ENCODE measurements at places on chromosomes 3 and 15.
A peak's percentile ranks its signal among the peaks of the same experiment; 100 is the strongest.

DNA sequence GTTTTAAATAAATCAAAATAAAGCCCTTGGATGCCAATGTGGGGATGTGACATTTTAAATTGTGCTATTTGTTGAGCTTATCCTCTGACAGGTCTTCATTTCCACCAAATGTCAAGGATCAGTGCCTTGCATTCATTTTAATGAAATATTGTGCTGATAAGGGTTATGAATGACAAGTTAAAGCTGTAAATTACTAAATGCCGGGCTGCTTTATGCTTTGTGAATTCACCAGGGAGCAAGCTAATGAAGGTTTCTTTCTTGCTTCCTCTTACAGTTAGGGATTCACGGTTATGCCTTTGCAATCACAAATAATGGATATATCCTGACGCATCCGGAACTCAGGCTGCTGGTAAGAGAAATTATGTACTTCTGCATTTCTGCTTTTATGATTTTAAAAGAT lies 81.7 kb downstream of the LRTM1 start:
- DNase-seq, result no peak

GRCh38 chr3:124558991-124559845 lies 171.0 kb upstream of the UMPS start:
- no peak for DNase-seq

DNA sequence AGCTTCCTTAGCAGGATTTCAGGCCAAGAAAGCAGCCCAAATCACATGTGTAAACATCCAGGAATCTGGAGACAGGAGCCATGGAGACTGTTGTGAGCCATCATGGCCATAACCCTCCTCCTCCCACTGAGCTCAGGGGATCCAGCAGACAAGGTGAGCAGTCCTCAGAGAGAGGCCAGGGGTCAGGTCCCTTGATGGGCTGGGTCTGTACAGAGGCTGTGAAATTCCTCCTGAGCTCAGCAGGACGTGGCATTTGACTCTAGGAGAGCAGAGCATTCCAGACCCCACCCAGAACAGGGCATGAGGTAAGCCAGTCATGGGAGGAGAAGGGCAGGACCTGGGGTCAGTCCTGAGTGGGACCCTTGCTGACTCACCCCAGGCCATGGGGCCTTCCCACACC lies 67.0 kb upstream of the ACAN start:
- DNase-seq, result no peak

- no peak for DNase-seq
Measured at GRCh38 chr15:35850284-35850683, 304.3 kb upstream of the DPH6 start.

GRCh38 chr3:109269577-109270275 lies 46.6 kb downstream of the DPPA2 start:
- no peak for DNase-seq

GRCh38 chr15:46660096-46660842 lies 1025.4 kb downstream of the SQOR start:
- DNase-seq, result no peak

GRCh38 chr3:48404440-48405342 lies 25.2 kb downstream of the PLXNB1 start:
- DNase-seq, result no peak

DNA sequence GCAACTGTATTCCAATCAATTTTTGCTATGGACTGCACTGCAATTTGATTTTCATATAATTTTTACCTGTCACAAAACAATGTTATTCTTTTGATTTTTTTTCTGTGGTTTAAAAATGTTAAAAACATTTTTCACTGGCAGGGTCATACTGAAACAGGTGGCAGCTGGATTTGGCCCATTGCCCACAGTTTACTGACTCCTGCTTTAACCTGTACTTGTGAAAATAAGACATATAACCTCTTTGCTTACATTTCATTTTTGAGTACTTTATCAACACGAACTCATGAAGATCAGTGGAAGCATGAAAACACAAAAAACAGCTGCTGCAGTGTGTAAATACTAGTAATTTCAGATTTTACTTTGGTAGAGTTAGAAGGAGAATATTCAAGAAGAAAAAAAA lies 313.1 kb downstream of the WDR72 start:
- no peak for DNase-seq

DNA sequence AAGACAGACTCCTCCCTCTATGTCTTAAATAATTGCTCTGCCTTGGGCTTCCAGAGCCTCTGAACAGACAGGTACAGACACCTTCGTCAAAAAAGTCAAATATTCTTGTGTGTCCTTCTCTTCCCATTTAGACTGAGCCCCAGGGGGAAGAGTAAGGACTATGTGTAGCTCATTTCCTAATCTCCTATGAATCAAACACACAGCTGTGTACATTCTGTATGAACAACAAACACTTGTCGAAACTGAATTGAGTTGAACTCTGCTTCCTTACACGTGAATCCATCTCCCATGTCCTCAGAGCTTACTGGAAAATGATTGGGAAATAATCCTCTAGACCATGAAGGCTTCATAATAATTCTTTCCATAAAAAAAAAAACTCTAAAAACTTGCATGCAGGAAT lies 80.8 kb downstream of the MOBP start:
- no peak for DNase-seq

DNA sequence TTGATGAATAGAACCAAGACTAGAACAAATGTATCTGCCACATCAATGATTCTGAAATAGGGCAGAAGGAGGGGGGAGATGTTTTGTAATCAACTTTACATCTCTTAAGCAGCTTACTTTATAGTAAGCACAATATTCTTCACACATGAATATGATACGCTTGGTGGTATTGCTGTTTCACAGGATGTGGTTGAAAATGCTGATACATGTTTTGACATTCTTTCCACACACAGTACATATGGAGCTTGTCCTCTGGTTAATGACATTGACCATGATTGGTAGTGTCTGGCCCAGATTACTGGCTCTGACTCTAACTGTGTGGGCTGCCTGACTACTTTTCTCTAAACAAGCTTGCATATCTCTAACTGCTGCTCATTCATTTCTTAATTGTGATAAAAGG lies 168.9 kb downstream of the KLHL25 start:
- no peak for DNase-seq

GRCh38 chr3:28612232-28612631 lies 263.6 kb upstream of the AZI2 start:
- DNase-seq, result no peak

GRCh38 chr3:66269411-66269810 lies 48.6 kb downstream of the SLC25A26 start:
- DNase-seq, result no peak

GRCh38 chr3:128945041-128945877 lies 48.6 kb downstream of the CFAP92 start:
- DNase-seq, result no peak

- no peak for DNase-seq
Measured at GRCh38 chr3:17967953-17968607, 225.6 kb upstream of the TBC1D5 start.

- no peak for DNase-seq
Measured at GRCh38 chr15:48560321-48561051, 85.0 kb downstream of the FBN1 start.

DNA sequence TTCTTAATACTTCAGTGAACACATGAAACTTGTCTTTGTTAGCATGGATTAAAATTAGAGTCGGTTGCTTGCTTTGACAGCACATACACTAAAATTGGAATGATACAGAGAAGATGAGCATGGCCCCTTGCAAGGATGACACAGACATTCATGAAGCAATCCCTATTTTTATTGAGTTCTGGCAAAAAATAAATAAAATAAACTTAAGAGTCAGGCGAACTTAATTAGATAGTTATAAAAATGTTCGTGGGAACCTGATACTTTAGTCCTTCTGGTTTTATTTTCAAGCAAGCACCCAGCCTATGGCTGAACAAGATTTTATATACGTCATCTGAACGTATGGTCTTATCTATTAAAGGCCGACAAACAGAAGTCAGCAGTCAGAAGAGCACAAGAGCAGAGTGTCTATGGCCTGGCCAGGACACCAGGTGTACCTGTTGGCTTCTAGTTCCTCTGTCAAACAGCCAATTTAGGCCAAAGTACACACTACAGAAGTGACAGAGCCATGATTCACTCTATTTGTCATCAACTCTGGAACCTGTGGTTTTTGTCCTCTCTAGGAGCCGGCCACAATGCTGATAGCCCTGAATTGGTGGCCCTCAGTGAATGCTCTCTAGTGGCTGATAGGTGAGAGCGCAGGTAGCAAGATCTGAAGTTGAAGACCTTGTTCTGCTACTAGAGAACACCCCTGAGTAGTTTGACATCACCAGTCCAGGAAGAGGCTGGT lies 64.3 kb downstream of the LEO1 start:
- DNase-seq, result no peak

DNA sequence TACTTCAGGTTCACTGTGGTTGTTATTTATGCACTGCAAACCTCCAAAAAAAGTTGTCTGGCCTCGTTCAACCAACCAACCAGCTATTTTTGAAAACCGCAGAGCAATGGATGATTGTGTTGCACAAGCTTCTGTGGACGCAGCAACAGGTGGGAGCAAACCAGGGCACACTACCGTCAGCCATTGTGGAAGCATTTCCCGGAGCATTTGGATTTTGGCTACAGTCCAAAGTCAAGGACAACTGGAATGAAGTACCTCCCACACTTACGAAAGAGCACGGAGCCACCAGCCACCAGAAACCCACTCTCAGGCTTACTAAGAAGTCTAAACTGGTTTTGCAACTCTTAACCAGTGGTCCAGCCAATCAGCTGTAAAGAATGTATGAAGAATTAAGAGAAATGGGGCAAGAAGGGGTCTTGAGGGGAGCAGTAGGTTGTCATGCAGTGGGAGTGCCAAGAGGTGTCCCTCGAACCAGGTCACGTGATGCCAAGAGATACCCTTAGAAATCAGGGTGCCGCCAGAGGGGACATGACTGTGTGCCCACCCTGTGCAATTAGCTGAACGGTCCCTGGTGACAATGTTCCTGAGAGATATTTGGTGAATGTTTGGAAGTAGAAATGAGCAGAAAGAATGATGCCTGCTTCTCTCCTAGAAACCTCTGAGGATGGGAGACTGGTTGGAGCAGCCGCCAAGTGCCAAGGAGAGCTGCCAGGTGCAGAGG lies 68.9 kb upstream of the PCSK6 start:
- DNase-seq, result peak; percentile 15

DNA sequence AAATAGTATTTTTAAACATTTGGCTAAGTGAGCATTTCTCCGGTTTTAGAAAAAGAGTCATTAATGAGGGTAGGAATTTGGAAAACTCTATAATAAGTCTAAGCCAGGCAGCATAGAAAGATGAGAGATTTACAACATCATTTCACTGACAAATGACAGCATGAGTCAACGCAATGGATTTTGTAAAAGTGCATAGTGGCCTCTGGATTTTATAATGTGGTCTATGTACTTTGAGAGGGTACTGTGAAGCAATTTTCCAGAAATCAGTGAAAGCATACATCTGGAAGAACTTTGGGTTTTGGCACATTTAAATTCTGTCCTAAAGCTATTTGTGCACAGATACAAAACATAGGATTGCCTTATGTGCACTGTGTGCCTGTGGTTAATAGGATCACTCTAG lies 130.8 kb upstream of the CCNL1 start:
- no peak for DNase-seq

DNA sequence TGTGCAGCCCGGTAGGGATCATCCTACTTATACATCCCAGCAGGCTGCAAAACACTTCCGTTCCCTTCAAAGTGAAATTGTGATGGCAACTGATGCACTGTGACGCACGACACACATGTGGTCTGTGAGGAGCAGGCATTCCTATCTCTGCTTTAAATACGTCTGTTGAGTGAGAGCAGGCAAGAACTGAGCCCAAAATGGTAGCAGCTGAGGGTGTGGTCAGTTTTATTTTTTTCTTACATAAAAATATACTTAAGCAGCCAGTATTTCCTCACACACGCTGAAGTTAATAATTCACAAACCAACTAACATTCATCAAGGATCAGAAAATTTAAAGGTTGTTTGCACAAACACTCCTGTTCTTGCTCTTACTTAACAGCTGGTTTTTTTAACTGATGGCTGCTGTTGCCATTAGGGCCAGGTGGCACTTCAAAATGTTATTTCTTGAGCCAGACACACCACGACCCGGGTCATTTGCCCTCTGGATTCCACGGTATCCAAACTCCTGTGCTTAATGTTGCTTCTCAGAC lies 23.9 kb downstream of the LRIG1 start:
- no peak for DNase-seq

GRCh38 chr15:69532066-69532465 lies 79.4 kb downstream of the RPLP1 start:
- DNase-seq, result no peak

GRCh38 chr3:149507491-149508324 lies 33.2 kb downstream of the TM4SF4 start:
- peak; percentile 77 for DNase-seq

- no peak for DNase-seq
Measured at GRCh38 chr3:61518590-61518989, 42.8 kb upstream of the PTPRG start.

DNA sequence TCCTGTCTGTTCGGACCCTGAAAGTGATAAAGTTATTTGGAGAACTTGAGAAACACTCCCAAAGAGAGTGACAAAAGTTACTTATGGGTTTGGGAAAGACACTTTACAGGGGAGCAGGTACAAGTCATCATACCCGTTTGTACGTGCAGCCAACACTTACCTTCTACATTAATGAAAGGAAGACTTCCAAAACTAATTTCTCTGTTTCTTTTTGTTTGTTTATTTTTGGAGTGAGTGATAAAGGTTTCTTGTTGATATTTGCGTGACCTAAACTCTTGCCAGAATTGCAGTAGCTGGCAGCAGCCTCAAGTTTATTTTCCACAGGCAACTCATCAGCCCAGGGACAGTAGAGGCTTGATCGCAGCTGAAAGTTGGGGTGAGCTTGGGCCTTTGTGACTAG lies 8.4 kb downstream of the ABHD2 start:
- no peak for DNase-seq

DNA sequence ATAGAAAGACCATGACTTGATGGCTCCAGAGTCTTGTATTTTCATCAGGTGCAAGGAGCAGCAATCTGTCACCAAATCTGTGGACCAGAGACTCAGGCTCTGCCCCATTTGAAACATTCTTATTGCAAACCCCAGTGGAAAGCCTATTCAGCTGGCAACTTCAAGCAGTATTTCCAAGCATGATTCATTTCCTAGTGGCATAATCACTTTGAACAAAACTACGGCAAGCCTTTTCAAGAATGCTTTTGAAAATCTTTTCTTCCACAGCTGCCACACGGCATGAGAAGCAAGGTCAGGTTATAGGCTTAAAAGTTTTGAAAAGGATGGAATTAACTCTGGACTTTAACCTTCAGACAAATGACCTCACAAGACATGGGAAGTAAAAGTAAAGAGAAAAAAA lies 122.0 kb upstream of the BFSP2 start:
- DNase-seq, result no peak

DNA sequence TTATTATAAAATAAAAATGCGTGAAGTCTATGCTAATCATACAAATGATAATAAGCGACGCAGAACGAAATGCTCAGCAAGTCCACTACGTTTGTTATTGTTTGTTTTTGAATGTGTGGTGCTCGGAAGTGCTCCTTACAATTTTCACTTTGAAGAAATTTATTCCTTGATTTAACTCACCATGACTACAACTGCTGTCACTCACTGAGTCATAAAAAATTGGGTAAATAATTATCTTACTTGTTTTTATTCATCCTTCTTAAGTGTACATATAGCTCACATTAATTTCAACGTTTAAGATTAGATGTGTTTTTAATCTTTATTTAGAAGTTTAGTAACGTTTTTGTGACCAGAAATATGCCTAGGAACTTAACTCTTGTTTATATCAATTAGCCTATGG lies 66.7 kb upstream of the NANOGP8 start:
- no peak for DNase-seq

Measured in HL-60 (cell line).